ENCODE measurements at places on chromosomes 16 and 17. TPM values are rescaled to one million over a fixed set of nuclear protein-coding genes. Genes with fewer than 3 reads are reported as not detected.

Gene KRT12
- 0.37 TPM for polyA plus RNA-seq

GRCh38 chr17:37770631-37771518 lies 26.0 kb upstream of the HNF1B start:
- DNase-seq, result peak; percentile 57

DNA sequence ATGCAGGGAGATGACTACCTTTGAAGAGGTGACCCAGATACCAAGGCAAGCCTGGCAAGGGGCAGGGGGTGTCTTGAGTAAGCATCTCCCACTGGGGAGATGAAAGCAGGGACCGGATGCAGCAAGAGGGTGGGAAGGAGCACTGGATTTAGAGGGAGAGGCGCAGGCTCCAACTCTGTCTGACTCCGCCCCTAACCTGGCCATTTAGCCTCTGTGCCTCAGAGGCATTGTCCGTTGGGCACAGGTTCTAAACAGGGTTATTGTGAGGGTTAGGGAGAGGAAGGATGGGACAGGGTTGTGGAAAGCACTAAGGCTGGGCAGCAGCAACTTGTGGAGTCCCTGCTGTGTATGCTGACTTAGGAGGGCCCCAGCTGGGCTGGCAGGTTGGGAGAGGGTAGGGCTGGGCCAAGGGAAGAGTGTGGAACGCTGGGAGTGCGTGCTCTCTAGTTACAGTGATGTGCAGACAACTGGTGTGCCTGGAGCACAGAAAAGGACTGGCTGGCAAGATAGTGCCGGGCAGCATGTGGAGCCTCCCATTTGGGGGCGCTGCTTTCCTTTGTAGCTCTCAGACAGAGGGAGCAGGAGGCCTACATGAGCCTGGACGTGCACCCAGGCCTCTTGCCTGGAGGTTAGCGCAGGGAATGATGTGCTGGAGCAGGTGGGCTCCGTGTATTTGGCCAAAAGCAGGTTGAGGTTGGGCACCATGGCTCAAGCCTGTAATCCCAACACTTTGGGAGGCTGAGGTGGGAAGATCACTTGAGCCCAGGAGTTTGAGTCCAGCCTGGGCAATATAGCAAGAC lies 26.2 kb downstream of the TBX2 start:
- DNase-seq, result no peak

- no peak for DNase-seq
Measured at GRCh38 chr17:45906927-45907622, 12.7 kb downstream of the MAPT start.

- no peak for DNase-seq
Measured at GRCh38 chr17:60473788-60474187, 51.5 kb downstream of the CHCT1 start.

GRCh38 chr17:36151891-36152638 lies 24.4 kb downstream of the TBC1D3B start:
- DNase-seq, result no peak

GRCh38 chr17:9529033-9529700 lies 46.5 kb downstream of the STX8 start:
- DNase-seq, result peak; percentile 10

DNA sequence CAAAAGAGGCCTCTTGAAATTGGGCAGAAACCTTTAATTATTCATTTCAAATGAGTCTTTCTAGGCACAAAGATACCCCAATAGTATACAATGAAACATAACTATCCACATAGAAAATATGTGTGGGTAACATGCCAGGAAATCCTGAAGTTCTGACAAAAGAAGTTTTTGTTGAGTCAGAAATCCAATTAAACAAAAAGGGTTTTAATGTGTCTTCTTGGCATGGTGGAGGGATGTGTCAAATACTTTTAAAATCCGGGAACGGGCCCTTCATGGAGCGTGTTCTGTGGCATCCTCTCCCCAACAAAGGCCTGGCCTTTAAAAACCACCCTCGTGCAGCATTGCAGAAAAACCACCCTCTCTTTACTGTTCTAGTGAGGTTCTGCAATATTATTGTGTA lies 14.2 kb downstream of the CDRT4 start:
- no peak for DNase-seq

DNA sequence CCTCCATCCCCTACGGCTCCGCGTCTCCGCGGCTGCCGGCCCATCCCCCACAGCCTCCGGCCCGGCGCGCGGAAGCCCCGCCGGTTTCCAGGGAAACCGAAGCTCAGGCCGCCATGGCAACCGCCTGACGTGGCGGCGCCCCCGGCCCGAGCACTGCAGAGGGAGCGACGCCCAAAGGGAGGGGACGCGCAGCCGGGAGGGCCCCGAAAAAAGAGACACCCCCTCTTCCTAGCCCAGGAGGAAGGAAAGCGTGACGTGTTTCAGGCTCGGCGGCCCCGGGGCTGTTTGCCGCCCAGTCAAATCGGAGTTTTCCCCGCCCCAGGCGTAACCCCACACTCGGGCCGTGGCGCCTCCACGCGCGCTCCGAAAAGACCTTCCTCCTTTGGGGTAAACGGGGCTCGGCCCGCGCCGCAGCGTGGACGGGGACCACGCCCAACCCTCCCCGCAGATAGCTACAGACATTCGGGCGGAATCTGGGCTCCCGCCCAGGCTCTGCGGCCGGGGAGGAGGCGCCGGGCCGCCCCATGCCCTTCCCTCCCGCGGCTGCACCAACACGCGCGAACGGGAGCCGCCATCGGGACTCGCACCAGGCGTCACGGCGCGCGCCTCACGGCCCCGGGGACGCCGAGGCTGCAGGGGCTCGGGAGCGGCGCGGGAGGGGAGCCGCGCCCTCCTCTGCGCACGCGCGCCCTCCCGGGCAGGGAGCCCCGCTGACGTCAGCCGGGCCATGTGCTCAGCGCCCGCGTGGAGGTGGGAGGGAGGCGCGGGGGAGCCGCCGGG lies 7.5 kb downstream of the MNT start:
- peak; percentile 85 for DNase-seq

Gene ITGAX
- 0.53 TPM for polyA plus RNA-seq

- no peak for DNase-seq
Measured at GRCh38 chr17:77926981-77927380, 31.5 kb upstream of the TNRC6C start.

Gene SPNS1
- polyA plus RNA-seq, result 40.1 TPM

GRCh38 chr16:85234310-85235204 lies 122.3 kb upstream of the CIBAR2 start:
- peak; percentile 91 for DNase-seq

- no peak for DNase-seq
Measured at GRCh38 chr17:14792746-14793145, 472.4 kb downstream of the PMP22 start.

Gene WNT3
- polyA plus RNA-seq, result 1.7 TPM

DNA sequence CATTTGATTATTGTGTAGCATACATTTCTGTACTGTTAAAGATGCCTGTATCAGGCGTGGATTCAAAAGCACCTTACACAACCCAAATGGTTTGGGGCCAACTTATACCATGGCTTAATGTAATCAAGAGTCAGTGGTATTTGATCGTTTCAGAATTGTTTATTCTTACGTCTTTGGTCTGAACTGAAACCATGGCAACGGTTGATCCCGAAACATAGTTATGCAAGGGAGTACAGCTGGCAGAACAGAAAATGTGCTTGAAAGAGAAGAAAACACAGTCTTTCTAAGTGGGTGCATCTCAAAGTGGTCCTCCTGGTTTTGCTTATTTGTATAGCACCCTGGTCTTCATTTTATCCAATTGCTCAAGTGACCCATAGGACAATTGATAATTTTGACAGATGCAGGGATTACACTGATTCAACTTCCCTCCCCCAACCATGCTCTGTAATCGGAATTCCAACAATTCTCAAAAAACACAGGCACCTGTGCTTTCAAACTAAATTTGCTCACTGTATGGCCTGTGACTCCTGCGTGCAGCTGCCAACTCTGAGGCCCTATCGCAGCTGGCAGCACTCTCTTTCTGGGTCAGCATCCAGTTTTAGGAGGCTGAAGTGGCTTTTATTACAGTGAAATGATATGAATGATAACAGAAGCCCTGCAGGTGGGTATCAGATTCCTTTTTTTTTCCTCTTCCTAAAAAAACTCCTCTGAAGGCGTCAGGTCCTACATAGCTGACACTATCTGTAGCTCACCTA lies 77.0 kb upstream of the AXIN2 start:
- DNase-seq, result no peak

DNA sequence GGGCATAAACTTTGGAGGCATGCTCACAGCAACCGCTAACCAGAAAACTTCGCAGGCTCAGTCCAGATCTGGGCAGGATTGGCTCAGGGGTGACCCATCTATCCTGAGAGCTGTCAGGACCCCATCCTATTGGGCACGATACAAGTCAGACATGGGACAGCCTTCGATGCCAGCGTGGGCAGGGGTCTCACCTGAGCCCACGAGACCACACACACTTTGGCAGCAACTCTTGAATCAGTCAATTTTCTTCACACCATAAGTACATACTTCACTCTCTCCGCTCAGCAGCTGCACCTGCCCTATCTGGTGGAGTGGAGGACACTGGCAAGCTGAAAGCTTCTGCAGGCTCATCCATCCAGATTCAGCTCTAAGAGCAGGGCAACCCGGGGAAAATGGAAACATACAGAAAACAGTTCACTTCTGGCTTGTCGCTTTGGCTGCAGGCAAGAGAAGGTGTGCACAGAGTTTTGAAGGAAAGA lies 48.3 kb downstream of the ZFHX3 start:
- no peak for DNase-seq

GRCh38 chr16:31409433-31409832 lies 16.3 kb downstream of the ITGAD start:
- DNase-seq, result no peak

GRCh38 chr17:38702916-38703741 lies 1.9 kb upstream of the MLLT6 start:
- peak; percentile 13 for DNase-seq

Gene BLMH
- 100 TPM for polyA plus RNA-seq

DNA sequence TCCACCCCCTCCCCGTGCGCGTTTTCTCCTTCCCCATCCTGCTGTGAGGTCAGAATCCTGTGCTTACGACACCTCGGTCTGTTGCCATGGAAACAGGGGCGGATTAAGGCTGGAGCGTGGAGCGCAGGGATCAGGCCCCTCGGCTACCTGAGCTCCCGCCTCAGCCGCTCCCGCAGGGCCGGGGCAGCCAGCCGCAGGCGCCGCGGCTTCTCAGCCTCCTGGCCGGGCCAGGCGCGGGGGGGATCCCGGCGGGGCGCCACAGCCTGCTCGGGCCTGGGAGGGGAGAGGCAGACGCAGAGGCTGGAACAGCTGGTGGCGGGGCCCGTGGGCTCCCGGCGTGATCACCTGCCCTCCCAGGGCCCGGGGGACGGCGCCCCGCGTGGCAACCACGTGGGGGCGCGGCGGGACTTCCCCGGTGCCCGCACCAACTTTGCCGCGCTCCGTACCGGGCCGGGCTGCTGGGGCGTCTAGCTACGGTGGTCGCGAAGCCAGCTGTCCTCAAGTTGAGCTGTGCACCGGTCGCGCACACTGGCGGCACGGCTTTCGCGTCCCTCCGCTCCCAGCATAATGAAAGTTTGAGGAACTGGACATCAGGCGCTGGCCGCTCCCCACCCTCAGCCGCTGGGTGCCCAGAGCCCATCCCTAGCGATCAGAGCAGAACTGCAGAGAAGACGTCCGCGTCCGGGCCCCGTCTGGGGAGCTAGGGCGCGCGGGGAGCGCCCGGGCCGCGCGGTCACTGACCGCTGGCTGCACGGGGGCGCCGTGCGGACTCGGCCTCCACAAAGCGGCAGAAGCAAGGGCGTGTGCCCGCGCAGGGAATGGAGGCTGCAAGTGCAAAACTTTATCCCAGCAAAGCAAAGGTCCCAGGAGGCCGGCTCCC lies 1.2 kb downstream of the RTN4RL1 start:
- DNase-seq, result peak; percentile 76

Gene FBXL16
- polyA plus RNA-seq, result 0.75 TPM

- no peak for DNase-seq
Measured at GRCh38 chr17:51165680-51166197, 472 bp upstream of the NME2 start.

- no peak for DNase-seq
Measured at GRCh38 chr17:67013891-67014290, 30.5 kb upstream of the CACNG1 start.

DNA sequence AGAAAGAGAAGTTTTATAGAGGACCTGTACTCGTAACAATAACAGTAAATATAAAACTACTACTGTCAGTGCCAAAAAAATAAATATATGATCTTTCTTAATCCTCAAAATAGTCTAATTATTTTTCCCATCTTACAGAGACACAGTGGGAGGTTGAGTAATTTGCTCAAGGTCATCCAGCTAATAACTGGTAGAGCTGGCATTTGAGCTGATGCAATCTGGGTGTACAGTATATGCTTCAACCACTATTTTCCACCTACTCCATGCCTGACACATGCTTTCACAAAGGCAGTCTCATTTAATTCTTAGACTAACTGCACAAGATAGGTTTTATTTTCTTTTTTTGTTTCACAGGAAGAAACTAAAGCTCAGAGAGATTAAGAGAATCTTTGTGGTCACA lies 33.6 kb downstream of the PIGL start:
- DNase-seq, result no peak

DNA sequence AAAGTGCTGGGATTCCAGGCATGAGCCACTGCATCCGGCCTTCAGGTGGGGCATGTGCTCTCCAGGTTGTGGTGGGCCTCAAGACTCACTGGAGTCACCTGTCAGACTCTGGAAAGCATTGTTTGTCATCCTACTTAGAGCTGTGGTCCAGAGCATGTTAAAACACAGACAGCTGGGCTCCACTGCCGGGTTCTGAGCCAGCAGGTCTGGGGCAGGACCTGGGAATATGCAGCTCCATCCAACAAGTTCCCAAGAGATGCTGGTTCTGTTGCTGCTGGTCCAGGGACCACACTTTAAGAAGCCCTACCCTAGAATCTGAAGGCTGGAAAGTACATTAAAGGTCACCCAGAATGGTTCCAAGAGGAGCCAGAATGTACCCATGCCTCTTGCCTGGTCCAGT lies 75.3 kb downstream of the GAS7 start:
- no peak for DNase-seq

Gene PLSCR3
- polyA plus RNA-seq, result 27.8 TPM

Gene NUPR1
- 5.8 TPM for polyA plus RNA-seq

GRCh38 chr17:76266244-76266938 lies 1.2 kb downstream of the UBALD2 start:
- DNase-seq, result no peak

GRCh38 chr17:35809855-35810461 lies 674 bp downstream of the TAF15 start:
- no peak for DNase-seq

DNA sequence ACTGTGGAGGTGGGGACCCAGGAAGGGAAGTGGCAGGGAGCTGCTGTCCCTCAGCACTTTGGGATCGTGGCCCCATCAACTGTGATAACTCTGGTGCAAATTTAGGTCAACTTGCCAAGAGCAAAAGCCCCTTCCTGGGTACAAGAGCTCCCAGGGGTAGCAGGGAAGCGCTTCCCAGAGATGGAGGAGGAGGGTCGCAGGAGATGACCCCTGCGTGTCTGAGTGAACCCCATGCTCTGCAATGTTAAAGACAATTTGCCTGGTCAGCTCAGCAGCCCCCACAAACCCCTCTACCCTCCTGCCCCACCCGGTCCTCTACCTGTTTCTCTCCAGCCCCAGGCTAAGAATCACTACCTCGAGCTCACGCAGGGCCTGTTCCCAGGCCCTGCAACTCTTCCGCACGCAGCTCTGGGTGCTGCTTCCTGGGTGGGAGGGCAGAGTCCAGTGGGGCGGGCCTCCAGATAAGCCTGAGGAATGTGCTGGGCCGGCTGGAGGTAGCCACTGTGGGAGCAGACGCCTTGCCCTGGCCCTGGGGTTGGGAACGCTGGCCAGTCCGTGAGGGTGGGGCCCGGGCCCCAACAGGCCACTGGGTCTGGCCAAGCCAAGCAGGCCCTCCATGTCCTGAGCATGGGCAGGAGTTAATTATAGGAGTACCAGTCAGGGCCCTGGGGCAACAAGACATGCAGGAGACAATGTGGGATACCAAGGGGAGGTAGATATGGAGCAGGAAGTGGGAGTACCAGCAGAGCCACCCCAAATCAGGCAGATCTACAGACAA lies 6.1 kb downstream of the DOK4 start:
- no peak for DNase-seq

- no peak for DNase-seq
Measured at GRCh38 chr16:88695753-88696152, 9.4 kb upstream of the SNAI3 start.
